Amniotic stem cell (primary cell): ENCODE measurements at places on chromosomes 2 and 18.

GRCh38 chr2:6973895-6974545, 56.8 kb downstream of the RNF144A start:
- no peak for DNase-seq

- no peak for DNase-seq
Measured at GRCh38 chr2:154914561-154914960, 216.1 kb downstream of the KCNJ3 start.

GRCh38 chr18:3269241-3269913, 7.4 kb downstream of the MYL12B start:
- no peak for DNase-seq

DNA sequence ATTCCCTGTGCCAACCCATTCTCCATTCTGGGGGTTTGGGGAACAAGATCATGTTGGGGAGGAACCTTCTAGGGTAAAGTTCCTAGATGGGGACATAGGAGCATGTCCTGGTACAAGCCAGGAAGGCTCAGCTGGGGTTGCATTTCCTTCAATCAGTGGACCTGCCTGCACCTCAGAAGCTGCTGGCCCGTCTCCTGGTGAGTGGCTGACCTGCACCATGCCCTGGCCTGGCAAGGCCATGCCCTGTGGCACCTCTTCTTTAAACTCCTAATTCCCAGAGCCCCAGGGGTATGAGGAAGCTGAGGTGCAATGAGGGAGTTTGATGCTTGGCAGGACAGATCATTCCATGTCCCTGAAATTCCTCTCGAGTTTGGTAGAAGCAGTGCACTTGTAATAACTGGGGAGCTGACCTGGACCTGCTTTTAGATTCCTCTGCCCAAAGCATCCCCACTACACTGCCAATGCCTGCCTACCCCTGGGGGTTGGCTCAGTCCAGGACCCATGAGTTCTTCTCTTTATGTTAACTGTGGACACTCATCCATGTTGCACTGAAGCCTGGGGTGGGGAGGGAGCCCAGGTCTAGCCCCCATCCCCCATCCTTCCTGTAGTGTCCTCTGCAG, 25.3 kb downstream of the MROH2A start:
- DNase-seq = no peak
